ENCODE measurements at places on chromosomes 1 and 21.

- DNase-seq = no peak
These were observed 25.3 kb upstream of the BTG2 start for GRCh38 chr1:203280061-203280460.

DNA sequence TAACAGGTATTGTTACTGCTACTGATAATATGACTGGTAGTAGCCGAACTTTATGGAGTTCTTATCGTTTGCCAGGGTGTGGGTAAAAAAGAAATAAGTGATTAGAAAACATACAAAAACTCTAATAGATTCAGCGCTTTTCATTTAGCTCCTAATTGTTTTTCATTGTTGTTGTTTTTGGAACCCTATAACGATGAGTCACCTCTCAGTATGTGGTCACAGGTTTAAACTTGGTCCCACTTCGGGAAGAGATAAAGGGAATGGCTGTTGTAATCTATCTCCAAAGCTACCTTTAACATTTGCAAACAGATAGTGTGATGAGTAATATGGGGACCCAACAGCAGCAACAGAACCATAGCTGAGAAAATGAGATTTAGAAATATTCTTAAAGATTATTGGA, 62.7 kb upstream of the BCL10 start:
- DNase-seq = no peak

DNA sequence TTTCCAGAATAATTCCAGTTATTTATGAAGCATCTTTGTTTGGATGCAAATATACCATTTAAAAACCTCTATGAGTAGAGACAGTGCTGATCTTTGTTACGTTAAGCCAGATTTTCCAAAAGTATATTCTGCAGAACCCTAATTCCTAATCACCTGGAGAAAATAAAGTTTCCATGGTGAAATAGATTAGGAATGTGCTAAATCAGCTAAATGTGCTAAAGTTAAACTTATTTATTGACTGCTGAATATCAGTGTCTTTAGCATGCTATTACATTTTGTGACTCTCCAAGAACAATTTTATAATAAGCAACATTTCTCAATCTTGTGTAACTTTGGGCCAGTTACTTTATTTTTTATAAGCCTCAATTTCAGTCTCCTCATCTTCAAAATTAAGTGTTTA, 196.3 kb upstream of the NFIA start:
- no peak for DNase-seq

GRCh38 chr1:204997591-204998355, 45.2 kb upstream of the CNTN2 start:
- DNase-seq = no peak

DNA sequence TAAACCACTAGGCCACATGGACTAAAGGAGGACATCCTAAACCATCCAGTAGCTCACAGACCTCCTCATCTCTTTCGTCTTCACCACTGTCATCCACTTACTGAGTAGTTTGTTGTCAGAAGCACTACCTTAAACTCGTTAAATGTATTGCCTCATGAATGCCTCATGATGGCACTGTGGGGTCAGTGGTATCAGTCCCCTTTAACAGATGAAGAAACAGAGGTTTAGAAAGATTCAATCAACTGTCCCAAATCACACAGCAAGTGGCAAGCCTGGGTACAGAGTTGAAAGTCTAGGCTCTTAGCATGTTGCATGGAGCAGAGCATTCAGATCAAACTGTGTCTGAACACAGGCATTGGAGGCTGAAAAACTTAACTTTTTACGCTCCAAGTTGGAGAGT, 183.6 kb upstream of the KIAA0040 start:
- DNase-seq = no peak

DNA sequence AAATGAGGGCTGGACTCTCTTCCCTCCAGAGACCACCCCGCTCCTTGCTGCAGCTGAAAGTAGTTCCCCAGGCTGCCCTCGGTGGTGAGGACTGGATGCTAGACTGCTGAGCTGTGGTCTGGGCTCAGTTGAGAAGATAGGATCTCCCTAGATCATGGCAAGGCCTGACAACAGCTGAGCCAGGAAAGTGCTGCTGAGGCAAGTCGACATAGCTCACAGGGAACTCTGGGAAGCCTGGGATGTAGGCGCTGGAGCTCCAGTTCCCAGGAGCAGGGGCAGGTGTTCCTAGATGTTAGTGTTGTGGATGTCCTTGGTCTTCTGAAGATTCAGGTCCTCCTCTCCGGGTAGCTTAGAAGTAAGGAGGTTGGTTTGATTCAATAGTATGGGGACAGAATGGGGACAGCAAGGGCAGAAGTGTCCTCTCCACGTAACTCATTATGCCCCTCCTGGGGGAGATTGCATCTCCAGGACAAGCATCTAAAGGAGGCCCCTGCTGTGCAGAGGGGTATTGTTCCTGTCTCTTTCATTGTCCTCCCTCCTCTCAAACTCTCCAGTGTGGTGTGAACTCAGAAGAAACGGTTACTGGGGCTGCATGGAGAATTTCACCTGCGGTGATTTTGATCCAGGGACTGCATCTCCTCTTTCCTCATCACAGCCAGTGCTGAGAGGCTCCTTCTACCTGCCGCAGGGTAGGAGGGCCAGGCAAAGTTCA, 3.7 kb downstream of the CYB561D1 start:
- DNase-seq = peak; percentile 38

- no peak for DNase-seq
These were observed 57.4 kb downstream of the COL6A1 start for GRCh38 chr21:46038871-46039397.

All from ELF-1 (cell line).